Stimulated activated CD4-positive, alpha-beta T cell treated with anti-CD3 and anti-CD28 coated beads, Interleukin-4, amount 100 ng/mL, for 1 hour (primary cell): ENCODE measurements at places on chromosomes 7 and 10.

- DNase-seq = no peak
These were observed 31.8 kb upstream of the AKR1B10 start for GRCh38 chr7:134495546-134495945.

DNA sequence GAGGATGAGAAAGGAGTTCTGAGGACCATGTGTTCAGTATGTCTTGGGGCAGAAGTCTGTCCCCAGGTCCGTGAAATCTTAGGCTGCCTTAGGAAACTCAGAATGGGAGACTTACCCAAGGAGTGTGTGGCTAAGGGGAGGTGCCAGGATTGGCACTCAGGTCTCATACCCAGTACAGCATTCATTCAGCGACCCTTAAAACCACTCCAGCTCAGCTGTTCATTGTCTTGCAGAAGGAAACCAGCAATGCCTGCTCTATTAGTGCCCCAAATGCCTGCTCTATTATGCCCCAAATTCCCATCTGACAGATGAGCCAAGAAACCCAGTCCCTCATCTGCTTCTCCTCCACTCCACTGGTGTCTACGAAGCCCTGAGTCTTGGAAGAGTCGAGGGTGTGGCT is 147.8 kb downstream of the NEURL1 start:
- no peak for DNase-seq

GRCh38 chr10:33566426-33566825 is 232.0 kb upstream of the NRP1 start:
- DNase-seq = no peak

- no peak for DNase-seq
These were observed 51.0 kb downstream of the HHEX start for GRCh38 chr10:92740762-92741161.

DNA sequence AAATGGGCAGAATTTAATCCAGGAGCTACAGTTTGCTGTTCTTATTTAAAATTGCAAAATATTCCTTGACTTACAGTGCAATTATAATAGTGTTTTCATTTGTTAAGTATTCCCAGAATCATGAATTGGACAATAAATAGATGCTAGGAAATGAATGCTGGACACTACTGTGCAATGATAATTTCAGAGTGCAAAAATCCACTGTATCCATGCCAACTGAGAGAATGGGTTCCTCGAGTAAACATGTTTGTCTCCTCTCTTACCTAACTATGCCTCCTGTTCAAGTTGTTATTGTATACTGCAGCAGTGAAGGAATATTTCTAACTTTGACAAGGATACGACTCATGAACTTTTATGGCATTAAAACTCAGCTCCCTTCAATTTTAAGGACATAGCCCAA is 1396.3 kb downstream of the GATA3 start:
- DNase-seq = no peak

DNA sequence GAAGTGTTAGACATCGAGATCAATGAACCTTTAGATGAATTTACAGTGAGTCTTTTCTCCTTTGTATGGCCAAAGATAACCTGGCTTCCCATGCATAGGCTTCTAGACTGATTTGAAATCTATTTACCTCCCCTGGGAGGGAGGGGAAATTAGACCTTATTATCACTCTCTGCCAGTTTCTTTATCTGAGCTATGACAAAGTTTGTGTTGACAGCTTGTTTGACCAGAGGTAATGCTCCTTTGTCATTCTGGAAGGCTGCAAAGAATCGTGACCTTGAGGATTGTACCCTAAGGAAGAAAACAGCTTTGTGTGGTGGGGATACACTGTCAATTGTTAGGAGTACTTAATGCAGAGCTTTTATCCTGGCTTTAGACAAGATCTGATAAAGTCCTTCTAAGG is 36.4 kb downstream of the RBM33 start:
- no peak for DNase-seq

DNA sequence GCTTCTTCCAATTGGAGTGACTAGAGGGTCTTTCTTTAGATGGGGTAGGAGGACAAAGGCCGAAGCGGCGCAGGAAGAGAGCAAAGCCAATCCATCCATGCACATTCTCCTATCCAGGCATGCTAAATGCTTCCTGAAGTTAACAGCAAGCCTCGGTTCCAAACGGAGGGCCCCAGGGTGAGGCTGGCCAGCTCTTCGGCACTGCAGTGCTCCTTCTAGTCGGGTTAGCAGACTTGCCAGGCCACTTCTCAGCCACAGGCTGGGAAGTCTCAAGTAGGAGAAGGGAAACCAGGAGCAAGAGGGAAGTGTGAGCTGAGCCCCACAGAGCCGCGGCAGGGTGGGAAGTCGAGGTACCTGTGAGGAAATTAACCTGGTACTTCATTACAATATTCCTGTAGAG is 253.8 kb upstream of the INHBA start:
- DNase-seq = no peak

DNA sequence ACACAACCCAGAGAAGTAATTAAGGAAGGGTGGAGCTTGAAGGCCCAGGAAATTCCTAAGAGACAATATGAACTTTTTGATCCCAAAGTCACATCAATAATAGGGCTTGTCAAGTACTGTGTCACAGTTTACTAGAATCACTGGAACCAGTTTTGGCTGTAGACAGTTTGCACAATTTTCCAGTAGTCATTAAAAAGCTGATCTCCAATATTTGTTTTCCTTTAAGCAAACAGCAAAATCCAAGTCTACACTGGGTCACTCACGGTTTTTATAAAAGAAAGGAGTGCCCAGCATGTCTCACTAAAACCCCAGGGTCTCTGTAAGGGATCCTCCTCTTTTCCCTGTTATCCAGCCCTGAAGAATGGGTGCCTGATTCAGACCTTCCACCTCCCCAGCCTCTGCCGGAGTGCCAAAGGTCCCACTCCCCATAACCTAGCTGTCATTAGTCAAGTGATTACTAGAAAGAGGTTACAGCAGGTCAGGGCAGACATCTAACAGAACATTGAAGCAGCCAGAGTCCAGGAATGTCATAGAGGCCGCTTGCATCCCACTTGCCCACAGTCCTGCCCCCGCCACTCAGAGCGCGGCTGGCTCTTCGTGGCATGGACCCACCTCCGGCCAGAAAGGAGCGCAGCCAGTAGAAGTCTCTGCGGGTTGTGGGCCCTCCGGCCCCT is 552 bp downstream of the SLC25A16 start:
- DNase-seq = no peak

DNA sequence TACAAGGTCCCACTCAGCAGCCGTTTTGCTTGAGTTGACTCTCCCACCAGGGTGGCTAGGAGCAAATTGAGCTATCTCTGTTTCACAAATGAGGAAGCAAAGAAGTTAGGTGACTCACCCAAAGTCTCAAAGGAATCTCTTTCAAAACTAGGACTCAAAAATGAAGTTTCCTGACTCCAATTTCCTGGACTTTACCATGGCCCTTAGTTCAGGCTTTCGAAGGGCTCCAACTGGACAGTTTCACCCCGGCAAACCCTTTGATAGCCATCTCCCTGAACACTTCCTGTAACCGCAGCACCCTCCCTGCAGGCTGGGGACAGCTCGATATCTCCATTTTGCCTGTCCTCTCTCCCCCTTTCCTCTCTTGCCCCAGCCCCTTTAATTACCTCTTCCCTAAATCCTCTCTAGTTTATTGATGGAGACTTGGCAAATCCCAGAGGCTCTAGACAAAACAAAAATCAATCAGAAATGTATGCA is 4.7 kb upstream of the AFAP1L2 start:
- no peak for DNase-seq

DNA sequence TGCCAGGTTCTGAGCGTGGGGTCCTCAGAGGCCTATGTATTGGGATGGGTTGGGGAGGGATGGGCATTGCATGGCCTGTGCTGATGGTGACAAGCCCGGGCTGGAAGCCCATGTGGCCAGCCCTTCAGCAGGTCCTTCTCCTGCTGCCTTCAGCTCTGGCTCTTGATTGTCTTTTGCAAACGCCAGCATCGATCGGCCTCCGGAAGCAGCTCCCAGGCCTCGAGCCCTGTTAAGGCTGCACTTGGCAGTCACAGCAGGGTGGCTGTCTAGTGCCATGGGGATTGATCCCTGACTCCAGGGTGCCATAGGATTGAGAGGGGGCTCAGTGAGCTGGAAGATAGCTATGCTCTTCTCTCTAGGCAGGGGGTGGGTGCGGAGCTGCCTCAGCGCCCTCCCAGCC is 51.4 kb downstream of the CDH23 start:
- DNase-seq = no peak

GRCh38 chr7:157900556-157900955 is 563.8 kb downstream of the DNAJB6 start:
- DNase-seq = no peak

- no peak for DNase-seq
These were observed 1291.6 kb upstream of the AUTS2 start for GRCh38 chr7:68306692-68307107.

DNA sequence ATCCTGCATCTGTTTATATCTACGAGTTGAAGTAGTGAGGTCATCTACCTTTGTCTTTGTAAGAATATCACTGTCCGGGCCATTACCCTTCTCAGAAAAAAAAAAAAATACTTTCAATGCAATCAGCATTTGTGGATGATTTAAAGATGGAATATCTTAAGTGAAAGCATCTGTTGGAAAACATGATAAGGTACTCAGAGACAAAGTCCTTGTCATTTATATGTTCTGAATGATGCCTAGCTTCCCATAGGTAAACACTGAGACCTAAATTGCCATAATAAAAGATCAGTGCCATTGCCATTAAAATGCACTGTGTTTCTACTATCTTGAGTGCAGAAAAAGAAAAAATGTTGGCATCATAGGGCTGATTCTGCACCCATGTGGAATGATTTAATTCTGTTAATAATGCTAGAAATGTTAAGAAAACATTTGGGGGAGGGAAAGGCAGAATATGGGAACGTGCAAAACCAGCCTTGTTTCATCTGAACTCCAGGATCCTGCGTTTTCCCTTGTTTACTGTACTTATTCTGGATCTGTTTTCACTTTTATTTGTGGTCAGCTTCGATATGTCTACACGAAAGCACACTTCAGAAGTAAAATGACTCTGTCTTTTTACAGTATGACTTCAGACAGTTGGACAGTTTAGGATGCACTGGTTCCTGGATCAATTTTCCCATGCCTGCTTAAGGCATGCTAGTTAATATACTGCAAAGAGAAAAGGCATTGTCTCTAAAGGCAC is 669.8 kb downstream of the SUGCT start:
- no peak for DNase-seq

DNA sequence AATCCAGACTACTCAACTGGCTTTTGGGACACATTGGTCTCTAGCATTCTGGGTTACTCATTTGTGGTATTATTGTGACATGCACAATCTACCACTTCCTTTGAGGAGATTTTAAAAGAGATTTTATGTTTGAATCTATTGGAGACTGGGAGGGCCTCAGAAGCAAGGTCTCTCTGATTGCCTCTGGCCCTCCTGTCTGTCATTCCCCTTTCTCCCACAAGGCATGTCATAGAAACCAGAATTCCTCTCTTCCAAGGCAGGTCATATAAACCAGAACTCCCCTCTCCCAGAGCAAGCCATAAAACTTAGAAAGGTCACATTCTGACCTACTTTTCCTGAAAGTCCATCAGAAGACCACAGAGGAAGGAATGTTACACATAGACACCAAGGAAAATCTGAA is 777.7 kb downstream of the PHTF2 start:
- no peak for DNase-seq

DNA sequence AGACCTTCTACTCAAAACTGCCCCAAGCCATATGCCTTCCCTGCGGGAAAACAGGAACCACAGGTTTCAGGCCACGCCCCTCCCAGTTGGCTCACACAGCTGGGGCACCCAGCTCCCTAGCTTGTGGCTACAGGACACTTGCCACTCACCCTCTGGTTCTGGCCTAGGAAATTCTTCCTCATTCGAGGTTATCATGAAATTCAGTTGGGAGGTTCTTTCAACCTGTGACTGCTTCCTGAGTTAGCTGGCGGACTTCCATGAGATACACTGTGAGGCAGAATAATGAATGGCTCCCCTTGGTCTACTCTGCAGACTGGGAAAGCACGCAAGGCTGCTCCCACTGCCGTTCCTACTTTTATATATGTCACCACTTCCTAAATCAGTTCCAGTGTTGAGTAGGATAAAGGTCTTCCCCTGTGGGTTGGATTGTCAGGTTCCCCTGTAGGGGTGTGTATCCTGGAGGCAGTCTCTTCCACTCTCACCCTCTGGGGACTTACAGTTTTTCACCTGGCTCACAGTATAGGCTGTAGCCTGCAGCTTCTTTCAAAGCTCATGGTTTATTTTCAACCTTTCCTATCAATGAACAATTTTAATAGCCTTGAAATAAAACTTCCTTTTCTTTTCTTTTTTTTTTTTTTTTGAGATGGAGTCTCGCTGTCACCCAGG is 37.0 kb downstream of the GPR22 start:
- DNase-seq = no peak

DNA sequence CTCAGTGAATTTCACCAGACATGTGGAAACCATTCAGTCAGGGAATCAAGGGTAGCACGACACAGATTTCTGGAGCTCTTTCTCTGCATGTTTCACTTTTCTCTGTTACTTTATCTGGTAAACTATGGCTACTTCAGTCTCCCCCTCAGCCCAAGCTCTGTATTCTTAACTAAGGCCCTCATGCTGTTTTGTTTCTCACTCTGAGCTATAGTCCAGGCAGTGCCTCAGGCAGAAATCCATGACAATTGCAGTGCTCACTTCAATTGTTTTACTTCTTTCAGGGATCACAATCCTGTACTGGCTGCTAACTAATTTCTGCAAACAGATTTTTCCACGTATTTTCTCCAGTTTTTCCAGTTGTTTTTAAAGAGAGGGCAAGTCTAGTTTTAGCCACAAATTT is 1599.9 kb upstream of the LRRTM3 start:
- no peak for DNase-seq

- DNase-seq = no peak
These were observed 485.8 kb downstream of the PLXNA4 start for GRCh38 chr7:132090444-132090843.
